CD4-positive, alpha-beta T cell (primary cell): ENCODE measurements at places on chromosomes 6 and 20.

DNA sequence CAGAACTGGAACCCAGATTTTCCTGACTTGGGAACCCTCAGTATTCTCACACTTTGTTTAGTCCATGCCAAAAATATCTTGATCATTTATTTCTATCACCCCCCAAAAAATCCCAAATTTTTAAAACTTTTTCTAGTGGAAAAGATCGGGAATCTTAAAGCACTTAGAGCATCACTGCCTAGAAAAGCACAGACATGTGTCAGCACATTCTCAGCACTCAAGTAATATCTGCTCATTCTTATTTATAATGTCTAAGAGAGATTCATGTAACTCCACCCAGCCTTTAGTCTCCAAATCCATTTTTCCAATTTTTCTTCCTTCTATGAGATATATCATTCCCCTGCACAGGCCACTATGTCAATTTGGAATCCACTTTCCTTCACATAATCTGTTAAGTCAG lies 29.9 kb upstream of the HSF2 start:
- no peak for DNase-seq

DNA sequence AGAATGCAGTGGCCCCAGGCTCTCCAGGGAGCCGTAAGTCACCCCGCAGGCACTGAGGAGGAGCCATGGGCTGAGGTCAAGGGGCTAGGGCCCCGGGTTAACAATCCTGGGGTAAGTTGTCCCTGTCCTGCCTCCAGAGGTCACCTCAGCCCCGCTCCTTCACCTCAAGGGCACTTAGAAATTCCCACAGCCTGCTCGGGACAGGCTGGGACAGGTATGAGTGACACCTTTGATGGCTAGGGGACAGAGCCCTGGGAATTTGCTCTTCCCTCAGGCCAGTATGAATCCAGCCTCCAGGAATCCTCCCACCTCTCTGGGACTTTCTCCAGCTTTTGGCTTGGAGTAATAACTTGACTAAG lies 3.5 kb upstream of the GRM4 start:
- no peak for DNase-seq

GRCh38 chr6:15524861-15525401 lies 137.9 kb downstream of the DTNBP1 start:
- DNase-seq: no peak

- DNase-seq: no peak
Measured at GRCh38 chr6:163719028-163719742, 304.7 kb downstream of the QKI start.
